ENCODE measurements at places on chromosomes 5 and 9. TPM values are rescaled to one million over a fixed set of nuclear protein-coding genes. Genes with fewer than 3 reads are reported as not detected.

The ALG2 gene
- total RNA-seq, result 26.4 TPM

The TIMD4 gene
- total RNA-seq, result 0.76 TPM

DNA sequence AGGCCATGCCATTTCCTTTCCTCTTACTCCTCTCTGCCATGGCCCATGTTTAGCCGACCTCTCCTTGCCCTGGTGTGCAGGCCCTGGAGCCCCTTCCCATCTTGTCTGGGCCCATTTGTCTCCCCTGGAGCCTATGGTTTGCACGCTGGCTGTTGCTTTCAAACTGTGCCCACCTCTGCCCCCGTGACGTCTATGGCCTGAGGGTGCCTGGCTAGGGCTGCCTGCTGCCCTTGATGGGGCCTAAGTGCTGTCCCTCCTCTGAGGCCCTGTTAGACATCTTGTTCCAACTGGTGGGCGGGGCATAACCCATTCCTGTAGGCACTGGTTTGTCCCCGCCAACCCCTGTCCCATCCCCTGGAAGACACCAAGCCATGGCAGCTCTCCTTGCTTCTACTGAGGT, 22.7 kb upstream of the ENHO start:
- H3K4me1 ChIP-seq, result peaks cover 17% of the 10 kb centered on the region
- H3K36me3 ChIP-seq, result no peaks in the 10 kb centered on the region
- no peak overlapping the region for H3K4me3 ChIP-seq
- no peak for DNase-seq

- DNase-seq, result no peak
- peaks cover 4% of the 10 kb centered on the region for H3K27me3 ChIP-seq
- no peak overlapping the region for H3K4me3 ChIP-seq
- no peak overlapping the region for H3K27ac ChIP-seq
- H3K4me1 ChIP-seq, result no peaks in the 10 kb centered on the region
Observed at GRCh38 chr5:136799806-136800372, 434.5 kb upstream of the TRPC7 start.

The DMRT3 gene
- 0.42 TPM for total RNA-seq

DNA sequence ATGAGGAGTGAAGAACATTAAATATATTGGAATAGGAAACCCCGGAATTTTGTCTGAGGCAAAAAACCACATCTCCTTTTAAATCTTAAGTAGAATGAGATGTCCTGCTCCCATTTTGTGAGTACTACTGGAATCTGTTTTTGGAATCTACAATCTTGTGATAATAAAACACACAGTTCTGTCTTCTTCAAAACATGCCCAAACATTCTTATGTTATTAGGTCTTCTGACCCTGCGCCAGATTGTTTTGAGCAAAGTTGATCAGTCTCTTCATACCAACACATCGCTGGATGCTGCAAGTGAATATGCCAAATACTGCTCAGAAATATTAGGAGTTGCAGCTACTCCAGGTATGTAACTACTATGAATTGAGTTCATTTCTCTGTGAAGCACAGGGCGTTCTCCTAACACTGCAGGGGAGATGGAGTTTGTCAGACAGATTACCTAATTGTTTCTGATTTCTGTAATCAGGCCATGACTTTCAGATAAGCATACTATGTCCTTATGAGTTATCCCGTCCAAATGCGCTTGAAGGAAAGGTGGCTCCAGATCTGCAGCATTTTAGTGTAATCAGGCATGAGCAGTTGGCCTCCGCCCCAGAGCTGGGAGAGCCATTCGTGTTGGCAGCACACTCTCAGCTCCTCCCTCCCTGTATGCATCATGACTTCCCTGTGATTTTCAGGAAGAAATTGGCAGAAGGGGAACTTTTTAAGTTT, 88.0 kb downstream of the NLN start:
- no peaks in the 10 kb centered on the region for H3K27me3 ChIP-seq
- no peak overlapping the region for H3K4me3 ChIP-seq

The SLC36A3 gene
- not detected for total RNA-seq

DNA sequence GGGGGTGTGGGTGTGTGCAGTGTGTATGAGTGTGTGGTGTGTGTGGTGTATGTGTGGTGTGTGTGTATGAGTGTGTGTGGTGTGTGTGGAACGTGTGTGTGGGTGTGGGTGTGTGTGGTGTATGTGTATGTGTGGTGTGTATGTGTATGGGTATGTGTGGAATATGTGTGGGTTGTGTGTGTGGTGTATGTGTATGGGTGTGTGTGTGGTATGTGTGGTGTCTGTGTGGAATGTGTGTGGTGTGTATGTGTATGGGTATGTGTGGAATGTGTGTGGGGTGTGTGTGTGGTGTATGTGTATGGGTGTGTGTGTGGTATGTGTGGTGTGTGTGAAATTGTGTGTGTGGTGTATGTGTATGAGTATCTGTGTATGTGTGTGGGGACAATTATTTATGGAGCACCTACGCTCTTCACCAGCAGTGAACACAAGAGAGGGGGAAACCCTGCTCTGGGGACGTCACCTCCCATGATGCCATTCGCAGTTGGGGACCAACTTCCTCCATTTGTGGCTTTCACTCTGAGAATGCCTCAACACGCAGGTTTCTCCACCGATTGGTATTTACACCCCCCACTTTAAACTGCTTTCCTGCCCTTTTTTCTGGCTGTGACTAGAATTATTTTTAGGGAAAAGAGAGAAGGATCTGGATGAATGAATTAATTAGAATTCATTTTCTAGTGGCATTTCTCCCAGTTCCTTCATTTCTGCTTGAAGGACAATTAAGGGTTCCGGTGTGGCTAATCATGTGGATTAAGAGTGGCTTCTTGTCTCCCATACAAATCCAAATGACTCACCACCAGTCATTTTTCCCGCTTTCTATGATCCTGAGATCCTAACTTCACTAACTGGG, 238.1 kb downstream of the ROR2 start:
- H3K27me3 ChIP-seq, result peaks cover 5% of the 10 kb centered on the region
- no peak overlapping the region for H3K27ac ChIP-seq
- no peak overlapping the region for H3K4me3 ChIP-seq
- no peaks in the 10 kb centered on the region for H3K36me3 ChIP-seq

The ATP10B gene
- 28.5 TPM for total RNA-seq

GRCh38 chr5:73154208-73155006, 18.6 kb upstream of the TMEM174 start:
- no peaks in the 10 kb centered on the region for H3K4me1 ChIP-seq
- no peak for DNase-seq
- no peaks in the 10 kb centered on the region for H3K27me3 ChIP-seq
- H3K4me3 ChIP-seq, result no peak overlapping the region

The HARS1 gene
- 73.3 TPM for total RNA-seq

GRCh38 chr5:56306433-56307150, 73.5 kb upstream of the ANKRD55 start:
- H3K36me3 ChIP-seq, result no peaks in the 10 kb centered on the region
- H3K4me3 ChIP-seq, result no peak overlapping the region
- no peak for DNase-seq
- H3K4me1 ChIP-seq, result peaks cover 4% of the 10 kb centered on the region

The WNT8A gene
- total RNA-seq, result not detected

The CCDC180 gene
- total RNA-seq, result 0.91 TPM

The IFNA2 gene
- not detected for total RNA-seq

The LEAP2 gene
- total RNA-seq, result 0.45 TPM

DNA sequence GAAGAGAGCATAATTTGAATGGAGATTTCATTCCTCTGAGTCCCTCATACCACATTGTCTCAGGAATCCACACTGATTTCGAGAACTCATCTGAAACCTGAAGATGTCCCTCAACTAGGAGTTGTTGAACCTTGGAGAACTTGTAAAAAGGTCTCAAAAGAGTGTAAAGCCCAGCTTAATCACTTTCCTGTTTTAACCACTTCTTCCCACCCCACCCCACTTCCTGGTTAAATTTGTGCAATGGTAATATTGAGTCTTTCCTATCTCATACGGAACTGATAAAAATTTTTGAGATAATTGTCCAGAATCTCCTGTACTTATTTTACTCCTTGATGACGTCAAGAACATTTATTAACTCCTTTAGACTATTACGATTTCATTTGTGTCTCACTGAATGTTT, 240.7 kb downstream of the ARRDC3 start:
- no peaks in the 10 kb centered on the region for H3K36me3 ChIP-seq
- H3K27ac ChIP-seq, result no peak overlapping the region
- H3K4me1 ChIP-seq, result peaks cover 48% of the 10 kb centered on the region
- H3K4me3 ChIP-seq, result no peak overlapping the region

GRCh38 chr5:102090770-102091169, 205.3 kb downstream of the SLCO4C1 start:
- no peaks in the 10 kb centered on the region for H3K4me1 ChIP-seq
- no peak overlapping the region for H3K27ac ChIP-seq
- no peaks in the 10 kb centered on the region for H3K27me3 ChIP-seq
- H3K4me3 ChIP-seq, result no peak overlapping the region
- DNase-seq, result no peak
- H3K36me3 ChIP-seq, result no peaks in the 10 kb centered on the region
